Left renal pelvis (tissue), 4 donors: ENCODE measurements at places on chromosomes 1 and 21. TPM values are rescaled to one million over a fixed set of nuclear protein-coding genes. Genes with fewer than 3 reads are reported as not detected.

- DNase-seq, result no peak
Observed at GRCh38 chr1:24878045-24878444, 52.0 kb downstream of the RUNX3 start.

GRCh38 chr21:23607782-23608431, 1999.4 kb downstream of the MRPL39 start:
- no peak for DNase-seq

DNA sequence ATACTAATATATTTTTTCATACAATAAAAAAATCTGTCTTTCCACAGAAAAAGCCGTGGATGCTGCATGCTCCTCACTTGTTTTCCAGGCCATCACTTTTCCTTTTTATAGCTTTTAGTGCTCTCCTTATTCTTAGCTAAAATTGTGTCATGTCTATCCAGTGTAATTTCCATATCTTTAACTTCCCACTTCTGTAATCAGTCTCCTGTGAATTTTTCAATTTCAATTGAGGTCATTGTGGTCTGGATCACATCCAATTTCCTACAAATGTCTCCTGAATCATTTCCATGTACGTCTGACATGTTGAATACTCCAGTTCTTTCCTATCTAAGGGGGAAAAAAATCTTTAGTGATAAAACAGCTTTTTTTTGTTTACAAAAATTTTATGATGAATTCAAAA, 838.2 kb upstream of the B3GALT2 start:
- no peak for DNase-seq

DNA sequence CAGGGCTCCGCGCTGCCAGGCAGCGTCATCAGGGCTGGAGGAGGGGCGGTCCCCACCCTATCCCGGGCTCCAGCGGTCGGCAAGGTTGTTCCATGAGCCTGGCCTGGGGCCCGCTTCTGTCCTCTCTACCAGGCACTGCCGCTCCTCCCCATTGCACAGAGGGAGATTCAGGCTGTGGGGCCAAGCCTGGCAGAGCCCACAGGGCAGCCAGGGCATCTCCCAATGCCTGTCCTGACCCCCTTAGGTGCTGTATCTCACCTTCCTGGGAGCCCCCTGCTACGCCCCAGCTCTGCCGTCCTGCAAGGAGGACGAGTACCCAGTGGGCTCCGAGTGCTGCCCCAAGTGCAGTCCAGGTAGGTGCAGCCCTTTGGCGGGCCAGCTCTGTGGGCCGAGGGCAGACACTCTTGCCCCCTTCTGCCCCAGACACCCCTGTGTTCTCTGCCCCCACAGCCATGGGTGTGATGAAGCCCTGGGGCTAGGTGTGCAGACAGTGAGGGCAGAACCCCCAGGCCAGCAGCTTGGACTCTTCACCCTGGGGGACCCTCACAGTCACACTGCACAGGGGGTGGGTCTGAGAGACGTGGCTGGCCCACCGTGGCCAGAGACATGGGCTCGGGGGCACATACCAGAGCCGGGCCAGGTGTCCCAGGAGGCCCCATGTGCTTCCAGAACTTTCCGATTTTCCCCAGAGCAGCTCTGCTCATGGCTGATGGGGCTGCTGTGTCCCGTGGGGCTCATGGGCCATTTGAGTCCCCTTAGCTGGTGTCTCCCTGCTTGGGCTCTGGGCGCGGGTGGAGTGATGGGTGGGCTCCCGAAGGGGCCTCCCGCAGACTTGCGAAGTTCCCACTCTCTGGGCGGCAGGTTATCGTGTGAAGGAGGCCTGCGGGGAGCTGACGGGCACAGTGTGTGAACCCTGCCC, 1.6 kb downstream of the TNFRSF14 start:
- no peak for DNase-seq

The RAB25 gene
- polyA plus RNA-seq, result 1.7 TPM

- no peak for DNase-seq
Observed at GRCh38 chr1:13908128-13908527, 208.1 kb downstream of the PRDM2 start.

The OLFM3 gene
- 26.6 TPM for polyA plus RNA-seq

- DNase-seq, result no peak
Observed at GRCh38 chr1:177907000-177907399, 62.9 kb downstream of the SEC16B start.

DNA sequence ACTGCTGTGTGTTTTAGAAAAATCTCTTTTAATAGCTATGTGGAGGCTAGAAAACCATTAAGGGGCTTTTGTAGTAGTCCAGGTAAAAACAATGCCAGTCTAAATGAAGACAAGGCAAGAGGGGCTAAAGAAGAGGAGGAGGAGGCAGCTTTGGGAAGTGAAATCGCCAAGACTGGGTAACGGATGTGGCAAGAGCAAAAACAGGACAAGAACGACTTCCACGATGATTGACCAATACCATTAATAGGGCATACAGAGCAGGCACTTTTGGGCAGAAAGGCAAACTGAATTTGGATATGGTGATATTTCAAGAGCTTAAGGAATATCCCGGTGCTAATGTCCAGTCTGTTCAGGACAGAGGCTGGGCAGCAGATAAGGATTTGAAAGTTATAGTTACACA, 22.0 kb downstream of the COA6 start:
- no peak for DNase-seq

DNA sequence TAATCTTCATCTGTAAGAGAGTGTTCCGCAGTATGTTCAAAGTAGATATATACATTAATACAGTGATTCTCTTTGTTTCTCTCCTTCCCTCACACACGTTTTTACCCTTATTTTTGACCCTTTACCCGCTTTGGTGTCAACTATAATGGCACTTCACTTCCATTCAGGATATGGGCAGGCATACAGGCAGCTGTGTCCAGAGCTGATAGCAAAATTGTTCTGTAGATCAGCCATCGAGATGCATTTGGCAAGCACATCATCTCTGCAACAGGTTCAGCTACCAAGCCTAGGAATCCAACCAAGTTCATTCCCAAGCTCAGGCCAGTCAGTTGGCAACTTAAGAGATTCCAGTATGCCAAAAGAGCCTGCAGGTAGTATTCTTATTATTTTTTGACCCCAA, 74.8 kb downstream of the FNBP1L start:
- no peak for DNase-seq

DNA sequence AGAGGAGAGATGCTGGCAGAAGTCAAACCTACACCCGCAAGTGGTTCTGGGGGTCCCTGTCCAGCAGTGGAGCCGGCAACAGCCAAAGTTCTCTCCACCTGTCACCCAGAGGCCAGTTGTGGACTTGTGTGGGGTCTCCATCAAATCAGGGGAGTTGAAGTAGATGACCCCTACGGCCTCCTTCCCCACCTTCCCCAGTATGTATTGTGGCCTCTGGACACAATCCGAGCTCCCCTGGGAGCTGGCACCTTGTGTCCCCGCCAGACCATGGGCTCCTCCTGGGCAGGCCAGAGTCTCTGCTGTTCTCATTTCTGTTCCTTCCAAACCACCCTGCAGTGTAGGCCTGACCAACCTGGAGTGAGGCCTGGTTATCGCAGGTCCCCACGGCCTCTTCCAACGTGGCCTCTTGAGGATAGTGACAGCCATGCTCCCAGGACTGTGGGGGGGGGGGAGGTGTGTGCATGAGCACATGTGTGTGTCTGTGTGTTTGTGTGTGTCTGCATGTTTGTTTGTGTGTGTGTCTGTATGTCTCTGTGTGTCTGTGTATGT, 246.4 kb downstream of the MATN1 start:
- no peak for DNase-seq

GRCh38 chr1:157988002-157988401, 5.4 kb upstream of the KIRREL1 start:
- no peak for DNase-seq
